Purkinje cell (primary cell): ENCODE measurements at places on chromosomes 5 and 9. TPM values are rescaled to one million over a fixed set of nuclear protein-coding genes. Genes with fewer than 3 reads are reported as not detected.

ANKRD31 gene
- 0.32 and 0.42 TPM in 2 replicates for polyA plus RNA-seq

PRR16 gene
- 0.25 TPM in 1 of 2 replicates, not detected in the other for polyA plus RNA-seq

F2RL2 gene
- not detected in 2 replicates for polyA plus RNA-seq

RAI14 gene
- polyA plus RNA-seq = 2.4 and 6.8 TPM in 2 replicates

WWC1 gene
- 15.0 and 21.7 TPM in 2 replicates for polyA plus RNA-seq

PCDHGA4 gene
- polyA plus RNA-seq = 0.27 TPM in 1 of 2 replicates, not detected in the other

FKTN gene
- 22.1 and 34.4 TPM in 2 replicates for polyA plus RNA-seq

BTF3 gene
- 452 and 455 TPM in 2 replicates for polyA plus RNA-seq

LMX1B gene
- polyA plus RNA-seq = not detected in 2 replicates

SOX30 gene
- 0.95 TPM in 1 of 2 replicates, not detected in the other for polyA plus RNA-seq

BAAT gene
- polyA plus RNA-seq = 0.71 and 4.1 TPM in 2 replicates

GZMA gene
- polyA plus RNA-seq = not detected in 2 replicates

IL3 gene
- not detected in 2 replicates for polyA plus RNA-seq

ADAMTS19 gene
- polyA plus RNA-seq = 0.53 and 0.98 TPM in 2 replicates
